NCI-H146 (cell line): ENCODE measurements at places on chromosomes 3 and 15.

DNA sequence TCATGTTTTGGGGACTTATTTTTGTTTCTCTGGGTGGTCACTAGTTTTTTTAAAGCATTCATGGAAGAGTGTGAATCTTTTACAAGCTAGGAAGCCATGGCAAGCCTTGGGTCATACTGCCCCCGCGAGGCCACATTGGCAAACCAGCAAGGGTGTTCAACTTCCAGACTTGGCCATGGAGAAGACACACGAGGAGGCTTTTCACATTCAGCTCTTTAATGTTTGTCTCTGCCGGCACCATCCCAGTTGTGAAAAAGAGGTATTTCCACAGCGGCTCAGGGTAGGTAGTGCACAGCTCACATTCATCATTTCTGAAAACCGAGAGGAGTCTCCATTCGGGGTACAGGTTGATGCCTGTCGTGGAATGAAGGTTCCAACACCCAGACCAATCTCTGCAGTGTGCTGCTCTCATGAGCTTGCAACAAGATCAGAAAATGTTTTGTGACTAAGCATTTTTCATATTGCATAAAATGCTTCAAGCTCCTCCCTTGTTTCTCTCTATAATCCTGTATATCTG, 7.7 kb downstream of the CCR5 start:
- DNase-seq = peak; percentile 45

GRCh38 chr15:56393277-56393676, 28.1 kb downstream of the TEX9 start:
- DNase-seq = no peak

GRCh38 chr3:42081838-42082473, 9.2 kb upstream of the TRAK1 start:
- no peak for DNase-seq

DNA sequence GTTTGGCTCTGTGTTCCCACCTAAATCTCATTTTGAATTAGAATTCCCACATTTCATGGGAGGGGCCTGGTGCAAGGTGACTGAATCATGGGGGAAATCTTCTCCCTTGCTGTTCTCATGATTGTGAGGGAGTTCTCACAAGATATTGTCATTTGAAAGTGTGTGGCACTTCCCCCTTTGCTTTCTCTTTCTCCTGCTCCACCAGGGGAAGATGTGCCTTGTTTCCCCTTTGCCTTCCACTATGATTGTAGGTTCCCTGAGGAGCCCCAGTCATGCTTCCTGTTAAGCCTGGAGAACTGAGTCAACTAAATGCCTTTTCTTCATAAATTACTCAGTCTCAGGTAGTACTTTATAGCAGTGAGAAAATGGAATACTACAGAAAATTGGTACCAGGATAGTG, 157.2 kb upstream of the TPRG1 start:
- DNase-seq = no peak

- no peak for DNase-seq
Observed at GRCh38 chr3:17579289-17580031, 163.0 kb downstream of the TBC1D5 start.

DNA sequence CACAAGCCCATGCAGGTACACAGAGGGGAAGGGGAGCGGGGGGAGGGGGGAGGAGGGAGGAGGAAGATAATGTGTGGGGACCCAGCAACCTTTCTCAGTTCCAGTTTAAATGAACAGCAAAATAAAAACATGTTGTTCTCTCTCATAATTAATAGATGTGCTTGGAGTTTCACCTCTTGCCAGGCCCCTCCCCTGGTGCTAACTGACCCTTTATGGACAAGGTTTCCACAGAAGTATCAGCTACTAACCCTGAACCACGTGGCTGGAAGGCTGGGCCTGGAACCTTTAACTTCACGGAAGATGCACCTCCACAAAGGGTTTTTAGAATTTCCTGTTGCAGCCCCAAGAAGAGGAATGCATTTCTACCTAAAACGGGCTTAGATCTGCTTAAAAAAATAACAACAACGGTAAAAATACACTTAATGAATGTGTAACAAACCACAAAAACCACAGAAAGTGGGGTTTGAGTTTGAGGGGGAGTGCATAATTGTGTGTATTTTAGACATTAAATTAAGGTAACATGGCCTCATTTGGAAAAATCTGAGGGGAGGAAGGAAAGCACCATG, 14.8 kb upstream of the SMAD3 start:
- no peak for DNase-seq

GRCh38 chr3:42179110-42179725, 86.8 kb downstream of the CCK start:
- no peak for DNase-seq

DNA sequence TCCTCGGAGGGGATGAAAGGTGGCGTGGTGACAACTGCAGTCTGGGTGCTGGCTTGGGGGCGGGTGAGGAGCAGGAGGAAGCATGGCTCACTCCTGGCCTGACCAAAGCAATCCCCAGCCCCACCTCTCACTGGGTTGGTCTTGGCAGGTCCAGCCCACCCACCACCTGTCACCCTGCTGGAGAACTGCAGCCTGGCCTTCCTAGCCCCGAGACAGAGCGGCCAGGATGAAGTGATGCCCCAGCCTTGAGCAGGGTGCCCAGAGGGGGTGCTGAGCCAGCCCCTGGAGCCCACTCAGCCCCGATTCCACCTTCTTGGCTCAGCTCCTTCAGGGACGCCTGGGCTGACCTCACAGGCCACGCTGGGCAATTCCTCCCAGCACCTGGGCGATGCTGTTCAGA, 89.9 kb downstream of the IQSEC1 start:
- DNase-seq = no peak

DNA sequence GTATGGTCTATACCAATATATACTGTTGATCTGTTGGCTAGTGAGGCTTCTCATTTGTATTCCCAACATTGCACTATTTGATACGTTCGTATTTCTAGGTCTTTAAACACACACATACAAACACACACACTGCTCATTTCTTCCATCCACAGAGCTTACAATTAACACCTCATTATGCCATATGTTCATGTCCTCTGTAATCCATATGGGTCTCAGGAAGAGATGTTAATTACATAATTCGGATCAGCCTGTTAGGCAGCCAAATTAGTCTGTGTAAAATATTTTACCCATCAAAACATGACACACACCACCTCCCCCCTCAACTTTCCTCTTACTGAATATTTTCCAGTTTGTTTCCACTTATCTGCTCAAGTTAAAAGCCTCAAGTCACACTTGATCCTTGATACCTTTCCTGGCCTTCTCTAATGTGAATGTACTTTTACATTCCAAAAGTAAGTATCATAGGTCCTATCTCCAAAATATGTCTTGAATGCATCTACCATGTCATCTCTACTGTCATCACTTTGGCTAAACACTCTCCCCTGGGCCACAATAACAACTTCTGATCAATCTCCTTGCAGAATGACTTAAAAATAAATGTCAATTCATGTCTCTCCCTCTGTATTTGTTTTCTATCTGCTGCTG, 28.2 kb downstream of the EOGT start:
- DNase-seq = no peak

DNA sequence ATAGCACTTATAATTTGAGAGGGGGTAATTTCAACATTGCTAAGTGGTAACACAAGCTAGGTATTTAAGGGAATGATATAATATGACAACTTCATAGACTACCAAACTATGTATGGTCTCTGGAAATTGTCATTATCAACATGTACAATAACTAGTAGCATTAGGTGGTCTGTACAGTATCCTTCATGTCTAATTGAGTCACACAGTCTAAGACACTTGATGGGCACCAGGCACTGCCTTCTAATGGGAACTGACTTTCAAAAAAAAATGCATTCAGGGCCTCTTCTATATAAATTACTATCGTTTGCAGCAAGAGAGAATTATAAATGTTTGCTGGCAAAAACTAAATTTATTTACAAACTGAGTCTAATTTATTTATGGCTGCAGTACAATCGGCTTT, 271.8 kb downstream of the MECOM start:
- no peak for DNase-seq

DNA sequence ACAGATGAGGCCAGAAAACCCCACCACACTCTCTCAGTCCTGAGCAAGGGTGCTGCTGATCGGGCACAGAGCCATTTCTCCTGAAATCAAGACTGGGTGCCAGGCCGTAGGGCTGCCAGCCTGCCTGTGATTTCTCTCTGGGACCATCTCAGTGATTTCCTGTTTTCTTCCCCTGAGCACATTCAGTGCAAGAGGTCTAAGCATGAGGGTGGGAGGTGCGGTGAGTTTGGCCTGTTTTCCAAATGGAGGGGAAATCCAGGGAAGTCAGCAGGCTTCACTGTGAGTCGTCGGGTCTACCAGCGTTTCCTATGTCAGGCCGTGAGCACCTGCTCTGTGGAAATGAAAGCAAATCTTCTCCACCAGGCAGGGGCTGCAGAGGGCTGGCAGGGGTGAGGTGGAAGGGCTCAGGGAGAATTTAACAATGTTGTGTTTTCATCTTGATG, 82.3 kb downstream of the ST6GAL1 start:
- no peak for DNase-seq

DNA sequence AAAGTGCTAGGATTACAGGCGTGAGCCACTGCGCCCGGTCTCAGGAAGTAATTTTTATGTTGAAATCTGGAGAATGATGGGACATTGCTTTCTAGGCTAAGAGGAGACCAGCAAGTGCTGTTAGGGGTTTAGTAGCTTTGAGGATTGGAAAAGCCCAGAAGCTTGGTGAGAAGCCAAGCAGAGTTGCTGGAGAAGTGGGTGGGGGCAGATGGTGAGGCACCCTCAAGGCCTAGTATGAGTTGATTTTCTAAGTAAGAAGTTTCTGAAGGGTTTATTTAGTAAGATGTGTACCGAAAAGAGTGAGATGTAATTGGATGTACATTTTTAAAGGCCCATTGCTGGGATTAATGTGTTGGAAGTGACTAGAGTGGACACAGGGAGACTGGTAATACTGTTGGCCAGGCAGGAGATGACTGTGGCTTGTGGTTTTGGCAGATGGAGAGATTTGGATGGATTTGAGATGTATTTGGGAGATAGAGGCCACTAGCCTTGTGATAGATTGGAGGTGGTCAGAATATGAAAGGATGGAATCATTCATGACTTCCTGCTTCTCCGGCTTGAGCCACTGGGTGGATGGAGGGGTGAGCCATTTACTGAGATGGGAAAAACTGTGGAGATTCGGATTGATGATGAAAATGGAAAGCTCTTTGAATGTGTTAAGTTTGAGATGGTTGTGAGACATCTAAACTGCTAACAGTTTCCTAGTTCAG, 2.3 kb downstream of the LRRC28 start:
- no peak for DNase-seq

DNA sequence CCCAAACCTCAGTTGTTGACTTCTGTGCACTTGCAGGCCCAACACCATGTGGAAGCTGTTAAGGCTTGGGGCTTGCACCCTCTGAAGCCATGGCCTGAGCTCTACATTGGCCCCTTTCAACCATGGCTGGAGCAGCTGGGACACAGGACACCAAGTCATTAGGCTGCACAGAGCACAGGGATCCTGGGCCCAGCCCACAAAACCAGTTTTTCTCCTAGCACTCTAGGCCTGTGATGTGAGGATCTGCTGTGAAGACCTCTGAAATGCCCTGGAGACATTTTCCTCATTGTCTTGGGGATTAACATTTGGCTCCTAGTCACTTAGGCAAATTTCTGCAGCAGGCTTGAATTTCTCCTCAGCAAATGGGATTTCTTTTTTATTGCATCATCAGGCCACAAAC, 1255.7 kb downstream of the ZPLD1 start:
- no peak for DNase-seq

DNA sequence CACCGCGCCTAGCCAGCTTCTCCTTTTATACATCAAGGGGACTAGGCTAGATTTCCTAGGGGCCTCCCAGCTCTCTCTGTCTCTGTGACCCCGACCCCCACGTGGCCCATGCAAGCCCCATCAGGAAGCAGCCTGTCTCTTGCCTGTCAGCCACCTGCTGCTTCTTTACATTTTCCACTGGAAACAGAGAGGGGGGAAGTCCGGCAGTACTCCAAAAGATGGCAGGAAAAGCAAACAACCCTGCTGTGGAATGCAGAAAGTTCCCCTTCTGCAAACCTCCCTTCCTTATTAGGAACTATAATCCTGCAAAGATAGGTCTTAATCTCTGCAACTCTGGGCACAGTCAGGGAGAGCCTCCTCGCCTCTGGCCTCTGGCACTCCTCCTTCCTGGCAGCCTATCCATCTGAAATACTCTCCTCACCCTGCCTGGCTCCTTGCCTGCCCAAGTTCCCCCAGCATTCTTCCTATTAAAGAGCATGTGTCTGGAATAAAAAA, 47.4 kb upstream of the HACD2 start:
- DNase-seq = no peak

DNA sequence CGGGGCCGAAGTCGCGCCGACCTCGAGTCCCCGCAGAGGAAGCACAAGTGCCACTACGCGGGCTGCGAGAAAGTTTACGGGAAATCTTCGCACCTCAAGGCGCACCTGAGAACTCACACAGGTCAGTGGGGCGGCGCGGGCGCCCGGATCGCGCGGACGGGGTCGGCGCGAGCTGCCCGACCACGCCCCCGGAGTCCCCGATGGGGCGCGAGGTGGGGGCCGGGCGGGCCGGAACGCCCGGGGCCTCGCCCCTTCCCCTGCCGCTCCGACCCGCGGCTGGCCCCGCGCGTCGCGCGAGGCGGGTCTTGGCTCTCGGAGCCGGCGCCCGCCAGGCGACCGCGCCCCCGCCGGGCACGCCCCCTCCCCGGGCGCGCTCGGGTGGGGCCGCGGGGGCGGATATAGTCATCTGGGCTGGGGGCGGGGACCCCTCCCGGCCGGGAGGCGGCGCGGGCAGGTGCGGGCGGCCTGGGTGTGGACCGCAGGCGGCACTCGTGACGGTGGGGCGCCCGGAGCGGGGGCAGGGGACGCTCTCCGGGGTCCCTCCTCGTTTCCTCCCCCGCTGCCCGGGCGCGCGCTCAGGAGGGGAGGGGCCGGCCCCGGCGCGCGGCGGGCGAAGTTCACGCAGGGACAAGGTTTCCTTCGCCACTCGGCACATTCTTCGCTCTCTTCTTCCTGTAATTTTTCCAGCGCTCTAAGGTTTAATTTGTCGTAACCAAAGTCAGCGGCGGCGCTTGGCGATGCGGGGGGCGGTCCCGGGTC, 1.2 kb downstream of the KLF13 start:
- peak; percentile 76 for DNase-seq

GRCh38 chr3:27072810-27073651, 296.2 kb downstream of the NEK10 start:
- DNase-seq = peak; percentile 19

DNA sequence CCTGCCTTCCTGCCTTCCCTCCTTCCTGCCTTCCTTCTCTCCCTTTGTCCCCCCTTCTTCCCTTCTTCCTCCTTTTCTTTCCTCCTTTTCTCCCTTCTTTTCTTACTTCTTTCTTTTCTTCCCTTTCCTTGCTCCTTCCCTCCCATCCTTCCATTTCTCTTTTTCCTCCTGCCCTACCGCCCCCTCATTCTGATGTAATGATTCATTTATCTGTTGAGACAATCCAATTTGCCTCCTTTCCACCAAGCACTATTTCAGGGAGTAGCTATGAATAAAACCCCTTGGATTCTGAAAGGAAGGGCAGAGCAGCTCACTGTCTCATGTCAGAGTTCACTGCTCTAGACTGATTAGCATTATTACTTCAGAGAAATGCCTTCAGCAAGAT, 462.6 kb downstream of the PDCD6IP start:
- DNase-seq = no peak

DNA sequence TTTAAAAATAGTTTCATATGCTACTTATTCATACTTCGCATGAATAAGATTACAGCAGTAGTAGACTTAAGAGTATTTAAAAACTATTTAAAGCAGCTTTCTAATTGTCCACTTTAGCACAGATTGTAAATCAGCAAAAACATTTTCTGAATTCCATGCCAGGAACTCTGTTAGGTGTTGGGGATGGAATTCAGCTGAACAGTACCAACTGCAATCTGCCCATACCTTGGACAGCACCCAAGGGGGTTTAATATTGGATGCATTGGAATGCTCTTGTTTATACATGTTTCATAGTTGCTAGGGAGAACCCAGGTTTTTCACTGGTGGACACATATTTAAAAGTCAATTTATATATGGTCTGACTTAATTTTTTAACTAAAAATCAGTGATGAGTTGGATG, 74.8 kb downstream of the PPM1L start:
- no peak for DNase-seq
